ENCODE measurements at places on chromosomes 4 and X. TPM values are rescaled to one million over a fixed set of nuclear protein-coding genes. Genes with fewer than 3 reads are reported as not detected.

GRCh38 chr4:149993030-149993429 lies 85.2 kb upstream of the DCLK2 start:
- peak; percentile 52 for DNase-seq

DNA sequence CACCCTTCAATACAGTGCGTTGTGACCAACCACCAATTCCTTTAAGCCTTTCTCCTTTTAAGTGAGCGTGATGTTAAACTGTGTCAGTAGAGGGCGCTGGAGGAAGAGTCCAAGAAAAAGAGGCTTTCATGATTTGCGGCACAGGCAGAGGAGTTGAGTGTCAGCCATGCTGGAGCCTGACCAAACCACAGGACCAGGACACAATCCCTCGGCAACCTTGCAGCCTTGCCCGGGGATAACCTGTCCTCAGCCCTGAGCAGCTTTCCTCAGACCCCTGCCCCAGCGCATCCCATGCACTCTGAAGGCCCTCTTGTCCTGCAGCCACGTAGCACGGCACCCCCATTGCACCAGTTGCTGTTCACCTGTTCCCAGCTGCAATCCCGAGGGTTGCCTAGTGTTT lies 53.5 kb upstream of the SMIM31 start:
- no peak for DNase-seq

- DNase-seq = no peak
Measured at GRCh38 chr4:187417721-187418120, 577.9 kb upstream of the ZFP42 start.

GRCh38 chr4:182155806-182156205 lies 87.4 kb upstream of the TENM3 start:
- peak; percentile 44 for DNase-seq

GRCh38 chr4:8016527-8016926 lies 76.9 kb upstream of the AFAP1 start:
- no peak for DNase-seq

DNA sequence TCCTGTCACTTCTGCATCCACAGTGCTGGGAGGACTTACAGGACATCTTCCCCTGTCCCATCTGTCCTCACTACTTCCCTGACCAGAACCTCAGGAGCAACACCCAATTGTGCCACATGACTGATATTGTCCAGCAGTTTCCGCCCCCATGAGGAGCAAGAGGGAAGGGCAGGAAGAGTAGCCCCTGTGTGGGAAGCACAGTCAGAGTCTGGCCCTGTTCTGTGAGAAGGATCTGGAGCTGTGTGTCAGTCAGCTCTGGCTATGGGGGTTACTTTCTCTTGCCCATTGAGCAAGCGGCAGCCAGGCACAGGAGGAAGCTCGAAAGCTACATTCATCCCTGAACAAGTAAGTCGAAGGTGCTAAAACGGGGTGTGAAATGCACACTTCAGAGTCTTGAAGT lies 14.8 kb upstream of the TRIM60 start:
- DNase-seq = no peak

GRCh38 chrX:136750364-136750763 lies 30.4 kb downstream of the ARHGEF6 start:
- no peak for DNase-seq

DNA sequence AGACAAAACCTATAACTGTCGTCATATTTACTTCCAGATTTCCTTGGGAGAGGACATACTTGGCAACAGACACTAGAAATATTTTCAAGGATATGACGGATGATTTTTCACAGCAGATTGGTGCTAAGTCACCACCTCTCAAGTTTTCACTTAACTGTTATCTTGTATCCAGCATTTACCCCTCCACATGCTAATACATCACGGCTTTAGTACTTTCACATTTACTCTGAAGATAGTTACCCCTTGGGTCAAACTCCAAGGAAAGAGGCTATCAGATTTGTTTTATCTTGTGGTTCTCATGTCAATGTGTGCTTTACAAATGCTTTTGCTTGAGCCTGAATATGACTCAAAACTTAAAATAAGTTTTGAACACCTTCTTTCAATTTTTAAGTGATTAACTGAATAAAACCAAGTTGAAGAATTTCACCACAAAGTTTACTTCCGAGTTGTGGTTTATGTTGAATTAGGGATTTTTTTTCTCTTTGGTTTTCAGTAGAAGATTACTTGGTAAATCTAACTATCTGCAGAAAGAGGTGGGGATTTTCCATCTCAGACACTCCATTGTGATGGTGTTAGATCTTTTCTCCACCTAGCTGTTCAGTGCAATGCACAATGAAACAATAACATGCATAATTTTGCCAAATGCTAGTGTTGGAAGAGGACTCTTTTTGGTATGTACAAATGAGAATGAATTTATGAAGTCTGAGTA lies 75.4 kb upstream of the FAT1 start:
- no peak for DNase-seq

DNA sequence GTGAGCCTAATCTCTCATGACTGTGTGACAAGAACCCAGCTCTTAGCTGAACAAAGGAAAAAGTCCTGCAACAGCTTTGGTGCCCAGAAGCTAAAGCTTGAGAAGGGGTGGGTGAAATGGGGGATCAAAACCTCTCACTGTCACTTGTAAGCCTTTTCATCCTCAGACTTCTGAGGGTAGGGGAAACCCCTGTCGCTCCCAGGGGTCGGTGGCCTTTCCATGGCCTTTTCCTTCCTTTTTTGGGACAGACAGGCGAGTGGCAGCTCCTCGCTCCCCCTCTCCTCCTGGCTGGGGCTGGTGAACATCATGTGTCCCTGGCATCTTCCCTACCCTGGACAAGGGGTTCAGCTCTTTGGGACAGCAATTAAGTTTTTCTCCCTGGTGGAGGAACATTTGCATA lies 78.2 kb downstream of the FAM47A start:
- DNase-seq = no peak

DNA sequence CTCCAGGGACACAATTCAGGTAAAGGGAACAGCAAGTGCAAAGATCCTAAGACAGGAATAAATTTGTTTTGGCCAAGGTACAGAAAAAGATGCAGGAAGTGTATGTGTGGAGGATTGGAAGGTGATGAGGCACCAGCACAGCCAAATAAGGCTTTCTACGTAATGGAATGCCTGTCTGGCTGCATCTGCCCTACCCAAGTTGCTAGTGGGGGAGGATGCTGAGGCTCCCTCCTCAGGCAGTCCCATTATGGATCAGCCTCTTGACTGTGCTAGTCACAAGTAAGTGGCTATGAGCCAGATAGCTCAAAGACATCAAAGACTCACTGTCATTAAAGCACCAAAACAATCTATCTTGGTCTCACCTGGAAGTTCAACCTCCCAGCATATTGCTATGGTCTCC lies 300.9 kb upstream of the FAT4 start:
- peak; percentile 28 for DNase-seq

- peak; percentile 52 for DNase-seq
Measured at GRCh38 chr4:16294455-16294854, 68.2 kb upstream of the TAPT1 start.

DNA sequence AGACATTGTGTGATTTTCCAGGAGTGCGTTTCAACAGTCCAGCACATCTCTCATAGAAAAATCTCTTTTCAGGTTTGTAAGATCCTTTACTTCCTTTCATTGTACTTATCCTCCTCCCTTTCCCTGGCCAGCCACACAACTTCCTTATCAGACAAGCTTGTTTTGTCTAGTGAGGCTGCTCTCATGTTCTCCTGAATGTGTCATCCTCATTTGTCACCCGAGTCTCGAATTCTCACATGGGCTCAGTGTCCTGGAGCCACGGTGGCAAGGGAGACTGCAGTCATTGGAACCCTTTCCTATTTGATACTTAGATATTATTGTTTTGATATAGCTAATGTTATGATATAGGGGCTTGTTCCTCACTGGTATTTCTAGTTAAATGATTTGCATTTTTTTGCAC lies 16.9 kb downstream of the SYNPO2 start:
- DNase-seq = peak; percentile 57

GRCh38 chr4:159343116-159343515 lies 240.2 kb downstream of the RAPGEF2 start:
- DNase-seq = no peak

The BEX5 gene
- polyA plus RNA-seq = not detected

The PPEF1 gene
- not detected for polyA plus RNA-seq

The SPP1 gene
- 0.50 TPM for polyA plus RNA-seq

The NUDT10 gene
- 0.91 TPM for polyA plus RNA-seq

The TSPAN6 gene
- polyA plus RNA-seq = 12.7 TPM

The TIGD2 gene
- polyA plus RNA-seq = 5.6 TPM

The MAGED4 gene
- 51.7 TPM for polyA plus RNA-seq

The ODAPH gene
- polyA plus RNA-seq = not detected

The ADGRL3 gene
- 0.46 TPM for polyA plus RNA-seq

The TECRL gene
- not detected for polyA plus RNA-seq

The ZNF185 gene
- polyA plus RNA-seq = 6.2 TPM

The ADH1C gene
- not detected for polyA plus RNA-seq

The HPGDS gene
- polyA plus RNA-seq = not detected

The TCEAL5 gene
- not detected for polyA plus RNA-seq

The PRSS12 gene
- polyA plus RNA-seq = 71.5 TPM

All from IMR-90 (cell line).